ENCODE measurements at places on chromosomes 6 and 20. TPM values are rescaled to one million over a fixed set of nuclear protein-coding genes. Genes with fewer than 3 reads are reported as not detected.

DNA sequence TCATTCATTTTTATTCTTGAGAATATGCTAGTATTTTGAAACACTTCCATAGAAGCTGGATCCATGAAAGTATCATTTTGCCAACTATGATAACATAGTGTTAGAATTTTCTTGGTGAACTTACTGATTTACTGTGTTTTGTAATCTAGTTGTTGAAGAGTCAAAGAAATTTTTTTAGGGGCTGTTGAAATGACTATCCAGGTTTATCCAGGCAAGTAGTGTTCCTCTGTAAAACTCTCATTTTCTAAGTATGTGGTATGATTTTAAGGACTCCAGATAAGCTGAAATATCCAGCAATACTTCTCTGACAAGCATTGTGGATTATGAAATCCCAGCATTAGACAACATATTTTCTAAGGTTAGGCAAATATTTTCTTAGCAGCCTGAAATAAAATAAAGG lies 95.9 kb downstream of the GRIK2 start:
- no peak for DNase-seq

GRCh38 chr6:56370561-56371211 lies 123.3 kb upstream of the COL21A1 start:
- DNase-seq: peak; percentile 85

DNA sequence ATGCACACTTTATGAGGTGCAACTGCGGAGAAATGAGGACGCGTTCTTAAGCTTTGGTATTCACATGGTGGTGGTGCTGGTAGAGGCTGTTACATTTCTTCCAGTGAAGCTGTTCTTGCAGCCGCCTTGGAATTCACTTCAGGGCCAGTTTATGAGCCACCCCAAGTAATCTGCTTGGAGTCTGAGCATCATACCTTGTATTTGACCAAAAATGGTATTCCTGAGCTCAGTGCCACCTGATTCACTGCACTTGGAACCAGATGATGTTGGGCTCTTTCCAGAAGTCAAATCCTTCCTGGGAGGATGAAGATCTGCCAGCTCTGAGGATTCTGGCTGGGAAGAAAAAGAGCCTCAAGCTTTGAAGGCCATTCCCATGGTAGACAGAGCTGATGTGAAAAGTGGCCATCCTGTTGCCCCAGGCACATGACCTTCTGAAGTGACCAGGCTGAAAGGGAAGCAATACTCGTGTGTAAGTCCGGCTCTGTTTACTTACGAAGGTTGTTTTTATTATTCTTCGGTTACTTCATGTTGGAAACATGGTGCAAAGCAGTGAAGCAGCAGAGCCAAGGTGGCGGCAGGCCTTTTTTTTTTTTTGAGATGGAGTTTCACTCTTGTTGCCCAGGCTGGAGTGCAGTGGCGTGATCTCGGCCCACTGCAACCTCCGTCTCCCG lies 7.7 kb downstream of the MANBAL start:
- DNase-seq: peak; percentile 17

DST gene
- 77.6 TPM for total RNA-seq

DNA sequence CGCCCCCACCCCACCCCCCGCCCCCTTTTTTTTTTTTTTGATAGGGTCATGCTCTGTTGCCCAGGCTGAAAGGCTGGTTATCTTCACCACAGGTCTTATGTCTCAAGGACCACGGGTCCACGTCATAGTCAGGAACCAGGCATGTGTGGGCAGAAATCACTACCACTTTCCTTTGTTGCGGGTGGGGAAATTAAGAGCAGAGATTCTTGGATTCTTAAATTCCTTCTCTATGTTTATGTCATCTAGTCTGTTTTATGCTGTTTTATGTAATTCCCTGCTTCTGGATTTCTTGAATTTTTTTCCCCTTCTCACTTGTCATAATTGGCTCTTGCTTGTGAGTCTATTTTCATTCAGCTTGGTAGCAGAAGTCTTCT lies 25.8 kb upstream of the PLCG1 start:
- no peak for DNase-seq

All from Daoy (cell line).